ENCODE measurements at places on chromosomes 1 and 21. TPM values are rescaled to one million over a fixed set of nuclear protein-coding genes. Genes with fewer than 3 reads are reported as not detected.

TMPRSS15 gene
- not detected for total RNA-seq

SV2A gene
- total RNA-seq, result 2.9 TPM

ADORA1 gene
- total RNA-seq, result 0.70 TPM

GNG4 gene
- 39.9 TPM for total RNA-seq

PBXIP1 gene
- 139 TPM for total RNA-seq

FCRL3 gene
- not detected for total RNA-seq

TMEM35B gene
- total RNA-seq, result 21.9 TPM

SYCP1 gene
- total RNA-seq, result not detected

LHX8 gene
- total RNA-seq, result not detected

LMOD1 gene
- total RNA-seq, result 40.2 TPM

ST6GALNAC3 gene
- total RNA-seq, result 1.9 TPM
